ENCODE measurements at places on chromosomes 13 and 19.

DNA sequence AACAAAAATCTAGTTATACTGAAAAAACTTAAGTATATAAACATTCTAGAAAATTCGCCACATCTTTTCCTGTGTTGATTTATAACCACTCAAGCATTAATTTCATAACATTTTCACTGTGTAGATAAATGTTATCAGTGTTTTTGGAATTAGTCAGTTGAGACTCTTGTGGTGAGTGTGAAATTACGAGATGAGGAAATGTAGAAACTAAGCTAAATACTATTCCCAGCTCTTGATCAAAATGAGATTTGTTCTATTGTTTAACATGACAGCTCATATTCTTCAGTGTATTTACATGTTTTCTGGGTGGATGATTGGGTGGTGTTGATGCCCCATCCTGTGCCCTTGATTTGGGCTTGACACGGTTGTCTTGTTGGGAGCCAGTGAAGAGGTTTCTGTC, 406.8 kb downstream of the DACH1 start:
- no peak for DNase-seq

- no peak for DNase-seq
Measured at GRCh38 chr19:35722897-35723296, 5.1 kb downstream of the KMT2B start.

- DNase-seq: peak; percentile 89
Measured at GRCh38 chr19:40529093-40529954, 47.3 kb upstream of the SHKBP1 start.

GRCh38 chr19:50909240-50910070, 1.7 kb downstream of the KLK4 start:
- DNase-seq: peak; percentile 61

DNA sequence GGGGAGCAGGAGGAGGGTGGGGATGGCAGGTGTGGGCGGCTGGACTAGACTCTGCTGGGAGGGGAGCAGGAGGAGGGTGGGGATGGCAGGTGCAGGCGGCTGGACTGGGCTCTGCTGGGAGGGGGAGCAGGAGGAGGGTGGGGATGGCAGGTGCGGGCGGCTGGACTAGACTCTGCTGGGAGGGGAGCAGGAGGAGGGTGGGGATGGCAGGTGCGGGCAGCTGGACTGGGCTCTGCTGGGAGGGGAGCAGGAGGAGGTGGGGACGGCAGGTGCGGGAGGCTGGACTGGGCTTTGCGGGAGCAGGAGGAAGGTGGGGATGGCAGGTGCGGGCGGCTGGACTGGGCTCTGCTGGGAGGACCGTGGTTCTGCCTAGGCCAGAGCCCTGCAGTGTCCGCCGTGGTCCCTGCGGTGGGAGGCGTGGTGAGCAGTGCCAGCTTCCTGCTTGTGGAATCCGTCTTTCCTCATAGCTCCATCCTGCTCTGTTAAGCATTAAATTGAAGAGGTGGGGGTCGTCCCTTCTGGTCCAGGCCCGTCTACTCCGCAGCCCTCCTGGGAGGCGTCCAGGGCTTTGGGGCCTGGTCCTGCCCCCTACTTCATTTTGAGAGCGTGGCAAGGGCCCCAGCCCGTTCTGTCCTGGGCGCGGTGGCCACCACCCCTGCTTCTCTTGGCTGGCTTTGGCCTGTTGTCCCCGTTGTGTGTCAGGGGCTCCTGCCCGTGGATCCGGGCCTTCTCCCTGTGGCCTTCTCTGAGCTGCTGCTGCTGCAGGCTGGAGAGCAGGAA, 4.7 kb downstream of the SPPL2B start:
- no peak for DNase-seq

DNA sequence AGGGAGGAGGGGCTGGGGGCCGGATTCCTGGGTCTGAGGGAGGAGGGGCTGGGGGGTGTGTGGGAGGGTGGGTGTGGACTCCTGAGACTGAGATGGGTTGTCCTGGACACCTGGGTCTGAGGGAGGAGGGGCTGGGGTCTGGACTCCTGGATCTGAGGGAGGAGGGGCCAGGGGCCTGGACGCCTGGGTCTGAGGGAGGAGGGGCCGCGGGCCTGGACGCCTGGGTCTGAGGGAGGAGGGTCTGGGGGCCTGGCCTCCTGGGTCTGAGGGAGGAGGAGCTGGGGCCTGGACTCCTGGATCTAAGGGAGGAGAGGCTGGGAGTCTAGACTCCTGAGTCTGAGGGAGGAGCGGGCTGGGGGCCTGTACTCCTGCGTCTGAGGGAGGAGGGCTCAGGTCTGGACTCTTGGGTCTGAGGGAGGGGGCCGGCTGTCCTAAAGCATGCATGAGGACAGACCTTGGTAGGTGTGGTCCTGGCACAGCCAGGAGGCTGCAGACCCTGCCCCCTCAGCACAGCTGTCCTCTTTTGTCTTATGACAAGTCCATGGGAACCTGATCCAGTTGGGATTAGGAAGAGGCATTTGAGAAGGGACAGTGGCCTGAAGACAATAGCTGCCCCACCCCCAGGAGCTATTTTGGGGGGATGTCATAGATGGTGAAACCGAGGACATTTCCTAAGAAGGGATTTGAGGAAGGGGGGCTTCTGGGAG, 1.3 kb downstream of the TNNT1 start:
- no peak for DNase-seq

GRCh38 chr13:59877933-59878332, 285.8 kb downstream of the DIAPH3 start:
- DNase-seq: no peak

GRCh38 chr19:27522223-27522622, 1690.7 kb downstream of the UQCRFS1 start:
- DNase-seq: no peak

GRCh38 chr19:8850488-8850887, 18.3 kb downstream of the MBD3L1 start:
- no peak for DNase-seq

DNA sequence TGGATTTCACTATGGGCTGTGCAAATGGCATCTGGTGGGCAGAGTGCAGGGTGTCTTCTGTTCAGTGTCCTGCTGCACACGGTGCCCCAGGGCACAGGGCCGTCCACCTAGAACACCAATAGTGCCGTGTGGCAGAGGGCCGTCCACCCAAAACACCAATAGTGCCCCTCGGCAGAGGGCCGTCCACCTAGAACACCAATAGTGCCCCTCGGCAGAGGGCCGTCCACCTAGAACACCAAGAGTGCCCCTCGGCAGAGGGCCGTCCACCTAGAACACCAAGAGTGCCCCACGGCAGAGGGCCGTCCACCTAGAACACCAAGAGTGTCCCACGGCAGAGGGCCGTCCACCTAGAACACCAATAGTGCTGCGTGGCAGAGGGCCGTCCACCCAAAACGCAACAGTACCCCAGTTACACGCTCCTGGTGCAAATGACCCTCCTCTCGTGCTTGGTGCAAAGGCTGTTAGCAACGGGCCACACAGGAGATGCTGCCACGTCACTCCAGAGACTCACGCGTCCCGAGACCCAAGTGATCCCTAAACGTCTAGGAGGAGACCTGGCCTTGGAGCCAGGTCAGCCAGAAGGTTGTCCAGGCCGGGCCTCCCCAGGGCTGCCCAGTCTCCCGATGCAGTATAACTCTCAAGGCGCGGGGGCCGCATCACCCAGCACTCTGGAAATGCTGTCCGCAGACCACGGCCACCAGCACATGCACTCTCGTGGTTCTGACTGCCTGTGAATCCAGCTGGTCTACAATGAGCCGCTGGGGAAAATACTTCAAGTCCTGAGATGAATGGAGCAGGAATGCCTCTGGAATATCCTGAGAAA, 51.5 kb downstream of the RASA3 start:
- DNase-seq: no peak

GRCh38 chr13:42747399-42747873, 33.9 kb upstream of the FAM216B start:
- no peak for DNase-seq

- DNase-seq: no peak
Measured at GRCh38 chr13:91902291-91902690, 503.9 kb downstream of the GPC5 start.
